ENCODE measurements at places on chromosomes 12 and 14.

GRCh38 chr12:46264057-46264456, 4.8 kb downstream of the SLC38A1 start:
- DNase-seq, result no peak

GRCh38 chr14:35336494-35337268, 44.5 kb downstream of the PSMA6 start:
- peak; percentile 99 for DNase-seq

DNA sequence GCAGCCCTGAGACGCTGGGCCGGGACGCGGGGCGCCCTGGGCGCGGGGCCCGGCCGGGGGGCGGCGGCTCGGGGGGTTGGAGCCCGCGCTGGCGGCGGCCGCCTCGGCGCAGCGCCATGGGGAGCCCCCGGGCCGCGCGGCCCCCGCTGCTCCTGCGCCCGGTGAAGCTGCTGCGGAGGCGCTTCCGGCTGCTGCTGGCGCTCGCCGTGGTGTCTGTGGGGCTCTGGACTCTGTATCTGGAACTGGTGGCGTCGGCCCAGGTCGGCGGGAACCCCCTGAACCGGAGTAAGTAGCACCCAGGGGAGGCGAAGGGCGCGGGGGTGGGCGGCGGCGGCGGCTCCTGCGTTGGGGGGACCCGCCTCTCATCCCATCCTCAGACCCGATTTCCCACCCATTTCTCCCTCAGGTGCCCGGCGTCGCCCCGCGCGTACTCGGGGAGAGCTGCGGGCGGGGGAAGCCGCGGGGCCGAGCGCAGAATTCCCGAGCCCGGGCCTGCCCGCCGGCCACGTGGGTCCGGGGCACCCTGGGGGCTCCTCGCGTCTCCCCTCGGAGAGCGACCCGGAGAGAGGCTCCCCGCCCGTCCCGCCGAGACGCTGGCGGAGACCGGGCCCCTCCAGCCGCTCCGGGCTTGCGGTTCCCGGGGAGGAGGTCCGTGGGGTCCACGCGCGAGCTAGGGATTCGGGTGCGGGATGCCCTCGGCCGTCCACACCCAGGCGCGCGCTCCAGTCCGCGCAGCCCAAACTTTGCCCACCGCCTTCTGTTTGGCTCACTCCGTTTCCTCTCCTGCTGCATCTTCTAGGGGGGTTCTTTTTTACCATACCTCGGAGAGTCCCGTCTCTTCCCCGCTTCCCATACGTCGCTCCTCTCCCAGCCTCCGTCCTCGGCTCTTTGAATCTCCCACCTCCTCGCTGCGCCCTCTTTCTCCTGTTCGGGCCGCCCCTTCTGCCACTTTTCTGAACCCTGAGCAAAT, 807 bp downstream of the B4GALNT3 start:
- DNase-seq, result no peak

DNA sequence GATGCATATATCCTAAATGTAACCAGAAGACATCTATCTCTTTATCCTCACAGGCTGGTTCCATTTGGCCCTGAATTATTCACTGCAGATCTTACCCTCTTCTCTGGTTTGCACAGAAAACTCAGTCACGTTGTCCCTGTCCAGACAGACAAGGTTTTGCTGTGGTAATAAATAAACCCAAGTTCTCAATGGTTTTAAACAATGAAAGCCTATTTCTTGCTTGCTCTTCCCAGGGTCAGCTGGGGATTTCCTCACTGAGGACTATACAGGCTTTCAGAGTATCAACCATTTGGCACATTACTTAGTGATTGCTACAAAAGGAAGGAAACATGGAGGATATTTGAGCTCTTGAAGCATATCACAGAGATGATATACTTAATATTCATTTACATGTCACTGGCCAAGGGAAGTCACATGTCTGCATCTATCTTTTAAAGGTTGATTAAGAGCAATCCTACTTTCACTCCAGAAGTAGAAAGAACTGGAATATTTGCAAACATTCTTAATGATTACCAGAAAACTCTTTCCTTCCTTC, 24.4 kb upstream of the E2F7 start:
- DNase-seq, result no peak

DNA sequence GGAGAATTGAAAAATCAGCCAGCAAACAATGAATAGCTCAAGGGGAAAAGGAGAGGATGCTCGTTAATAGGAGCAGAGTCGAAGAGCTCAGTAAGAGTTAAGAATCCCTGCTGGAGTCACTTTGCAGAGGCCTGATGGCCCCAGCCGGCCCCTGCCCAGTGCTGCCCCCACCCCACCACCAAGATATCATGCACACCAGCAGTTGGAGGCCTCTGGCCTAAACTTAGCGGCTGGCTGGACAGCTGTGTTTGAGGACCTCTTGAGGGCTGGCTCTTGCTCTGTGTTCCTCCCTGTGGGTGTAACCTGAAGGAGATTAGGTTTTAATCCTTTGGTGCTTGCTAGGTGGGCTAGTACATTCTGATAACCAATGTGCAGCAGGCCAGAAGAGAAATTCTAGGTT, 142.0 kb downstream of the PLXNC1 start:
- no peak for DNase-seq

- peak; percentile 84 for DNase-seq
These were observed 11.1 kb upstream of the KRT7 start for GRCh38 chr12:52221912-52222457.

- no peak for DNase-seq
These were observed 91.2 kb downstream of the GXYLT1 start for GRCh38 chr12:42053456-42053855.

DNA sequence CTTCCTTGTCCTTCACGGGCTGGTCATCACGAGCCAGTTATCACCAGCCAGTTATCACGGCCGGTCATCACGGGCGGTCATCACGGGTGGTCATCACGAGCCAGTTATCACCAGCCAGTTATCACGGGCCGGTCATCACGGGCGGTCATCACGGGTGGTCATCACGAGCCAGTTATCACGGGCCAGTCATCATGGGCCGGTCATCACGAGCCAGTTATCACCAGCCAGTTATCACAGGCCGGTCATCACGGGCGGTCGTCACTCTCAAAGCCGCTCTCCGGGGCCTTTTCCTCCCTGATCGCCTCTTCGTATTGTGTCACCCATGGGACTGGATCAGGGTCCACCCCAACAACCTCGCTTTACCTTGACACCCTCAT, 13.9 kb upstream of the FBRSL1 start:
- DNase-seq, result no peak

DNA sequence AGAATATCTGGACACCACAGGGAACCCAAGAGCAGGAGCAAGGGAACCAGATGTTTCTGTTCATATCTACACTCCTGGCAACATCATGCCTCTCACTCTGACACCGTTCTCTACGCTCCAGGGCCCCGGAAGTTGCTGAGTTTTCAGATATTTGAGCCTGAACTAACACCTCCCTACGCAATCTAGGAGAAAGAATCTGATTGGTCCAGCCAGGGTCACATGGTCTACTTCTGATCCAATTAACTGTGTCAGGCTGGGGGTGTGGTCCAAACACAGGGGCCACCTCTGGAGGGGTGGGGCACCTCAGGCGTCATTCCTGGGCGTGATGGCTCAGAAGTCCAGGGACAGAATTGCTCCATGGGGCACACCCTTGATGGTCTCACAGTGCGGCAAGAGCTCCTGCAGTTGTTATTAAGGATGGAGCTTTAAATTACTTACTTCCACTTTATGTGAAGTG, 165.5 kb downstream of the PTPN11 start:
- DNase-seq, result no peak

DNA sequence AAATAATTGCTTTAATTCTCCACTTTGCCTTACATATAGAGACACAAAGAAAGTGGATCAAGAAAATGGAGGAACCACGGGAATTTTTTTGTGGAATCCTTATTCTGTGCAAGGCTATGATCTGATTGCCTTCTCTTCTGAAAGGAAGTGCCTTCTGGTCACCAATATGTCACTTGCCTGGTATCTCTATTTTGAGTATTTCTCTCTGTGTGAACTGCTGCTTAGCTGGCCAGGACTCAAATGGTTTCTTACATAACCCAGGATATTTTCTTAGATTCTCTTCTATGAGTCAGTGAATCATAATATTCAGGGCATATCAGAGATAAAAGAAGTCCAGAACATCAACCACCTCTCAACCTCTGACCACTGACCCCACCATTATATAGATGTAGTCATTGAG, 156.1 kb downstream of the DIO2 start:
- peak; percentile 57 for DNase-seq

DNA sequence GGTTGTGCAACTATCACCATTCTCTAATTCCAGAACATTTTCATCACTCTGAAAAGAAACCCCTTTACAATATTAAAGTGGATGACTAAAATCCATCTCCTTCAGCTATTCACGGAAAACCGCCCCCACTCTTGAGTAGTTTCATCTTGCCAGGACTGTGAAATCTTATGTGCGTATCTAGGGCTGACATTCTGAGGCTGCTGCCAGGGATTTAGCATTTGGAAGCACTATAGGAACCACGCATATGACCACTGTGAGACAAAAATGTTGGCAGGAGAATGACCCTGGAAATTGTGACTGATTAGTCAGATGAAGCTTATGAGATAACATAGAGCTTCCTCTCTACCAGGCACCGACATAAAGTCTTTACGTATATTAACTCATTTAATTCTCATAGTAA, 305.2 kb upstream of the PDE3A start:
- DNase-seq, result no peak

GRCh38 chr12:98780261-98780660, 135.2 kb downstream of the APAF1 start:
- DNase-seq, result no peak

GRCh38 chr12:75781532-75782046, 250.0 kb downstream of the PHLDA1 start:
- peak; percentile 100 for DNase-seq

DNA sequence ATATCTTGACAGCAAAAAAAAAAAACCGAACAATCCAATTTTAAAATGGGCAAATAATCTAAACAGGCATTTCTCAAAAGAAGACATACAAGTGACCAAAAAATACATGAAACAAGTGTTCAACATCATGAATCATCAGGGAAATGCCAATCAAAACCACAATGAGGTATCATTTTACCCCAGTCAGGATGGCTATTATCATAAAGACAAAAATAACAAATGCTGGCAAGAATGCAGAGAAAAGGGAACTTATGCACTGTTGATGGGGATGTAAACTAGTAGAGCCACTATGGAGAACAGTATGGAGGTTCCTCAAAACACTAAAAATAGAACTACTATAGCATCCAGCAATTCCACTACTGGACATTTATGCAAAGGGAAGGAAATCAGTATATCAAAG, 448.2 kb downstream of the RGS6 start:
- DNase-seq, result no peak

GRCh38 chr14:30885840-30886740, 11.7 kb downstream of the COCH start:
- DNase-seq, result no peak

GRCh38 chr12:28800129-28800528, 348.9 kb upstream of the FAR2 start:
- DNase-seq, result no peak

GRCh38 chr14:38311655-38312054, 55.8 kb upstream of the CLEC14A start:
- no peak for DNase-seq

GRCh38 chr12:65293735-65294134, 15.3 kb downstream of the MSRB3 start:
- DNase-seq, result no peak

- DNase-seq, result no peak
These were observed 233.5 kb downstream of the SLC2A13 start for GRCh38 chr12:39872425-39872824.

- no peak for DNase-seq
These were observed 21.9 kb downstream of the CLEC9A start for GRCh38 chr12:10052193-10052913.

DNA sequence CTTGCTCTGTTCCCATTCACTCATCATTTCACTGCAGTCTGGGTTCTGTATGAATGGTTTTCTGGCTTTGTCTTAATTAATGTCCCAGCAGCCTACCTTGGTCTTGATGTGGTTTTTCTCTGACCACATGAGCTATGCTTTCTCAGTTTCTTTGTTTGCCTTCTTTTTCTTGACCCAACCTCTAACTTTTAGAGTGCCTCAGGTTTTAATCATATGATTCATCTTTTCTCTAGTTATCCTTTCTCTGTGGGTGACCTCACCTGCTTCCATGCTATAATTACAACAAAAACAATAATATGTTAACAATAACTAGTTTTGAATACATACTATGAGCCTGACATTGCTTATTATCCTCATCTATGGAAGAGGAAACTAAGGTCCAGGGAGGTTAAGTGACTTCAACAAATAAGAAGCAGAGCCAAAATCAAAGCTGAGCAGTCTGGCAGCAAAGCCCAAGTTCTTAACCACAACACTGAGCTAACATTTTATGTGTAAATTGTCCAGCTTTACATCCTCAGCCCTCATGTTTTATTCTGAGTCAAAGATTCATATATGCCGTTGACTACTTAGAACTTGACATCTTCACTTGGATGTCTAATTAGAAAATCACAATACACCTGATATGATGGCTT, 4.7 kb upstream of the EPYC start:
- no peak for DNase-seq

GRCh38 chr14:54867011-54867410, 35.6 kb downstream of the GCH1 start:
- no peak for DNase-seq

DNA sequence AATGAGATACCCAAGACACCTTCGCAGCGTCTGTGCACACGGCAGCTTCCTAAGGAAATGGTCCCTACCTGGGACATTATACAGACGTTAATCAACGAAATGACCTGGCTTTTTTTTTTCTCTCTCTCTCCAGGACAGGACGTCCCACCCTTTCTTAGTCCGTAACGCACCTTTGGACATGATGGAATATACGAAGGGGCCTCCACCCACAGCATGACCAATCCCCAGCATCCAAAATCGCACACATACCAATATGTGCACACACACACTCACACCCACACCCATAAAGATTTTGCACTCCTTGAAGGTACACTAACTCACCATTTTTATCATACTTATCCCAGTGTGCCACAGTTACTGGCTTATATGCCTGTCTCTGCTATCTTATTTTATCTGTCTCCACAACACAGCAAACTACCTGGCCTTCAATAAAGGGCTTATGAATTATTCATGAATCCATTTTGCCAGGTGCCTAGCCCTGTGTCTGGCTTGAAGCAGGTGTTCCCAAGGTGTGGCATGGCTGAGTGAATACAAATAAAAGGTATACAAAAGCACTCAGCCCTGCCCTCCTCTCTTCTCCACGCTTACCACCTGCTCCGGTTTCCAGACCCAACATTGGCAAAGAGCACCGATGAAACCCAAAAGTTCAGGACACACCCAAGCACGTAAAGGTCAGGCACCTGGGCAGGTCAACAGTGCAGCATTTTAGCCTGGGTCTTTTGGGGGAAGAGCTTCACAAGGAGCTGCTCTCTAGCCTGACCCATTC, 2.2 kb downstream of the SCNN1A start:
- no peak for DNase-seq

- peak; percentile 55 for DNase-seq
These were observed 53.8 kb downstream of the SSH1 start for GRCh38 chr12:108803428-108804105.

GRCh38 chr12:94977766-94978468, 25.6 kb downstream of the NDUFA12 start:
- no peak for DNase-seq

GRCh38 chr12:77328326-77328725, 263.0 kb upstream of the E2F7 start:
- no peak for DNase-seq

- no peak for DNase-seq
These were observed 243.7 kb downstream of the GLT1D1 start for GRCh38 chr12:129096968-129097367.

GRCh38 chr14:99037777-99038430, 234.1 kb downstream of the BCL11B start:
- no peak for DNase-seq

- no peak for DNase-seq
These were observed 39.0 kb downstream of the MNAT1 start for GRCh38 chr14:60773558-60773957.

- no peak for DNase-seq
These were observed 42.2 kb upstream of the TBX3 start for GRCh38 chr12:114726092-114726710.
